ENCODE measurements at places on chromosomes 16 and 17.

DNA sequence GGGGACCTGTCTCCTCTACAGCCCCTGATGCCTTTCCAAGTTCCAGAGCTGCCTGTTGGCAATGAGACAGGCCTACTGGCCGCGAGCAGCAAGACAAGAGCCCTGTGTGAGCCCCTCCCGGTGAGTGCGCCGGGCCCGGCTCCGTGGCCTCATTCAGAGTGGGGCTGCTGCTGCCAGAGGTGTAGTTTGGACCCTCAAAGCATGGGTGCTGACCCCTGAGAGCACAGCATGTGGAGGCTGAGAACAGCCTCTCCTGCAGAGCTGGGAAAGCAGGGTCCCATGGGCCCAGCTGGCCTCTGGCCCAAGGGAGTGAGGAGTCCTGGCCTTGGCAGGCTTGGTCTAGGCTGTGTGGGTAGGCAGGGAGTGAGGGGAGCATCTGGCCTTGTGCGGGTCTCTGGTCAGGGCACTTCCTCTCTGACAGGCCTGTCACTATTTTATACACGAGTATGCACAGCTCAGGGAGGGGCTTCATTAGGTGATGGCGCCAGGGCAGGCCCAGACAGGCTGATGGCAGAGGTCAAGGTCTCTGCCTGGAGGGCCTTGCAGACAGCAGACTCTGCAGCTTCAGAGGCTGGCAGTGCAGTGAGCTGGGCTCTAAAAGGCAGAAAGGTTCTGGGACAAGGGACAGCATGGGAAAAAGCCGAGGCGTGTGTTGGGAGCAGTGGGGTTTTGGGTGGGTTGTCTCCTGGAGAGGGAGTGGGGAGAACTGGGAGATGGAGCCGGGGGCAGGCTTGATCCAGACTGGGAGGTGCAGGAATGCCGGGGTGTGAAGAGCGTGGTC is 43.4 kb downstream of the ADCY7 start:
- no peak for DNase-seq

GRCh38 chr17:76733618-76733957 is 3.5 kb downstream of the SRSF2 start:
- no peak for DNase-seq

GRCh38 chr17:51028176-51028863 is 92.3 kb downstream of the SPAG9 start:
- no peak for DNase-seq

DNA sequence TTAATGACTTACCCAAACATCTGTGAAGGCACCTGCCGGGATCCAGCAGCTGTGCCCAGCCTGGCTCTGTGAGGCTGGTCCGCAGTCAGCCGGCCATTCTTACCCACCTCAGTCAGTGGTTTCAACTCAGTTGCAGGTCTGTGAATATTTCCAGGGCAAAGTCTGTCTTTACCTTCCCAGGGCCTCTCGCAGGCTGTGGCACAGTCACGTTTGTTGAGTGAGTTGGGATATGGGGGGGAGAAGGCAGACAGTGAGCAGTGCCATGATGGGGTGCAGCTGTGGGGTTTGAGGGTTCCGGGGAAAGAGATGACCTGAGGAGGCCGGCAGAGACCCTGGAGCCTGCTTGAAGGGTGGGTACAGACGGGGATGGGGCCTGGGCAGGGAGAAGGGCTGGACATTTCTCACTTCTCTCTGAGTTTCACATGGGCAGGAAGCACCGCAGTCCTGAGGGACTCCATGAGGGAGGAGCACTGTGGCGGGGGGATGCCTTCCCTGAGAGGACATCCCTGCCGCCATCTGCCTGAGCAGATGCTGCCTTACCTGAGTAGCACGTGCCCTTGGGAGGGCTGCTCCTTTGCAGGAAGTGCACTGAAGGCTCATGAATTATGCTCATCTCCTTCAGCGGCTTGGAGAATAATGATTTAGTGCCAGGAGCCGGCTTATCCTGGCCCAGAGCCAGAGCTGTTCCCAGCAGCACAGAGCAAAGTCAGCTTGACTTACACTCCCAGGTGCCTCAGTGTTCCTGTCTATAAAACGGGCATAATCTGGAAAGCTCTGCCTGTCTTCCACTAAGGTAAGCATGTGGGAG is 48.1 kb downstream of the KSR1 start:
- no peak for DNase-seq

- no peak for DNase-seq
Observed at GRCh38 chr17:48498164-48498850, 32.5 kb downstream of the HOXB1 start.

- DNase-seq = no peak
Observed at GRCh38 chr17:39603304-39604016, 4.3 kb downstream of the NEUROD2 start.

DNA sequence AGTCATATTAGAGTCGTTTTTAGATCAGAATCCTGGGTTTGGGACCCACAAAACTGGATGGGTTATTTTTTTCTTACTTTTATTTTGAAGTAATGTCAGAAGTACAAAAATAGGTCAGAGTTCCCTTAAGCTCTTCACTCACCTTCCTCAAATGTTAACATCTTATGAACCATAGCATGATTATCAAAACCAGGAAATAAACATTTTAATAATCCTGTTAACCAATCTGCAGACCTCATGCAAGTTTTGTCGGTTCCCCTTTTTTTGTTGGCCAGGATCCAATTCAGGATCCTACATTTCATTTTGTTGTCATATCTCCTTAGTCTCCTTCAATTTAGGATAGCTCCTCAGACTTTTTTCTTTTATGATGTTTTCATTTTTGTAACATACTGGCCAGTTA is 162.0 kb downstream of the CHD9 start:
- DNase-seq = no peak

GRCh38 chr16:72769876-72770275 is 278.1 kb downstream of the ZFHX3 start:
- DNase-seq = no peak

- DNase-seq = no peak
Observed at GRCh38 chr16:54244061-54244886, 42.3 kb downstream of the IRX3 start.

DNA sequence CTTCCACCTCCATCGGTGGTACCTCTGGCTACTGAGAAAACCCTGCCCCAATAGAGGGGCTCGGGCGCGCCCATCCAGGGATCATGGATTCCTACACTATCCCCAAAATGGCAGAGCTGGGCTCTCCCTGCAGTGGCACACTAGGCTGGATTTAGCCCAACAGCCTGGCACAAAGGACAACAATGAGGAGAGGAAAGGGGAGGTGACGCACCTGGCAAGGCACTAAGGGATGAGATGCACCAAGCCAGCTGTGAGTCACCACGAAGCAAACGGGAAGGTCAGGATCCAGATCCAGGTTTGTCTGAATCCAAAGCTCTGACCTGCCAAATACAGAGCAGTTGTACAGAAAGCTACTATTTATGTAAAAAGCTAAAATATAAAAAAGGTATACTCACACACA is 18.1 kb downstream of the UBE2O start:
- DNase-seq = no peak

- no peak for DNase-seq
Observed at GRCh38 chr17:40564883-40565768, at the start of gene CCR7. Gene CCR7 (minus strand): TSS chr17:40565472. CDS start chr17:40565409, 63 bp downstream.

DNA sequence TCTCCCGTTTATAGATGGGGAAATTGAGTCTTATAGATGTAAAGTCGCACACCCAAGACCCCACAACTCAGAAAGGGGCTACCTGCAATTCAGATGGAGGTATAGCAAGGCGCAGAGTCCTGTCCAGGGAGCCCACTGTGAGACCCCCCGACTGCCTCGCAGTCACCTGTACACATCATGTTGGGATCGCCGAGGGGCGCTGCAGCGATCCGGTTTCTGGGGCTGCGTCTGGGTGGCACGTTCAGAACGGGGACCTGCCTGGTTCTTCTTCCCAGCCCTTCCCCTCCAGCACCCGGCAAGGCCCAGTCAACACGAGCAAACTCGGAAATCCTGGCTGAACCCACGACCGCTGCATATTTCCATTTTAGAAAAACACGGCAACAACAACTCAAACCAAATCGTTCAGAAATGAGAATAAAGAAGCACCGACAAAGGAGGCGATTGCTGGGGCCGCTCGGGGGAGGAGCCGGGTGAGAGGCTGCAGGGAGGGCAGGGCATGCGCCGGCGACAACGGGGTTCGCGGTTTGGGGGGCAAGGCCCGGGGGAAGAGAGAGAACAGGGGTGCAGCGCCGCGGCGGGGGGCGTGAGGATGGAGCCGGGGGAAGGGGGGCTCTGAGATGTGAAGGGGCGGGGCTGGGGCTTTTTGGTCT is 643 bp downstream of the HSDL1 start:
- DNase-seq = no peak

DNA sequence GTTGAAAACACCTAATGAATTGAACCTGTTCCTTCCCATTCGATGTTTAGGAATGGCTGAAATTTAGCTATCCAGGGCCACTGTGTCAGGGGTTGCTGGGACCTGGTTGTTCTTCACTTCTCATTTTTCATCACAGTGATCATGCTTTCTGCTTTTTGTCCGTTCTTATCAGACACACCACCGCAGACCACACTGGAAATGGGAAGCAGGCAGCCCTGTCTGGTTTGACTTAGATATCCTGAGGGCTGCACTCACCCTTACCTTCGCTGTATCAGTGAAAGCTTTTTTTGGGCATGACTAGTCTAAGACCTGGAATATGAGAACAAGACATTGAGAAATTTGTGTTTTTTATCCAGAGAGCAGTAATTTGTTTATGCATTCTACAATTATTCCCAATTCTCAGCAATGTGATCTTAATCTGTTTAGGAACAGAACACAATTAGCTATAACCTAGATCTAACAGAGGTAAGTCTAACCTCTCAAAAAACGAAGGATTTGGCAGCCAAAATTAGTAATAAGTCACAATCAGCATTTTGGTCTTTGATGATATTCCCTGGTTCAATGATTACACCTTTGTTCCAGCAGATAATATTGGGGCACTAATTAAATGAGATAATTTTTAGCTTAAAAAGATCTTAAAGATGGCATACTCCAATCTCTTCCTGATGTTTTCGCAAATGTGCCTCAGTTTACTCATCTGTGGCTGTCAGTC is 126.0 kb upstream of the GOT2 start:
- no peak for DNase-seq

- no peak for DNase-seq
Observed at GRCh38 chr16:31513126-31513525, 4.9 kb upstream of the RUSF1 start.

DNA sequence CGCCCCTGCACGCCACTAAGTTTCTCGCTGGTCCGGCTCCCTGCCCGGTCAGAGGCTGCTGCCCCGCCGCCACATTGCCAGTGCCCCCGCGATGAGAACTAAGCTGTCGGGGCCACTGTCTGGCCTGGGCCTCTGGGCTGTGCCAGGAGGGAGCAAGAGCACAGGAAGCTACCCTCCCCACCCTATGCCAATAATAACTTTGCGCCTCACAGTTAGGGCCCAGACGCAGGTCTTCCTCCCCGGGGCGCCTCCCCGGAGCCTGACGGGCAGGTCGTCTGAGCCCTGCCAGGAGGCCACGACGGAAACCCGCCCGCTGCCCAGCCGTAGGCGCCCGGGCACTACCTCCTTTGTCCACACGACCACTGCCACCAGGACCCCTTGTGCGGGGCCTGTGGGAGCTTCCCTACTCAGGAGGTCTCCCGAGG is 1.5 kb downstream of the ZFPM1 start:
- no peak for DNase-seq

- no peak for DNase-seq
Observed at GRCh38 chr16:23414731-23415130, 38.3 kb downstream of the COG7 start.

DNA sequence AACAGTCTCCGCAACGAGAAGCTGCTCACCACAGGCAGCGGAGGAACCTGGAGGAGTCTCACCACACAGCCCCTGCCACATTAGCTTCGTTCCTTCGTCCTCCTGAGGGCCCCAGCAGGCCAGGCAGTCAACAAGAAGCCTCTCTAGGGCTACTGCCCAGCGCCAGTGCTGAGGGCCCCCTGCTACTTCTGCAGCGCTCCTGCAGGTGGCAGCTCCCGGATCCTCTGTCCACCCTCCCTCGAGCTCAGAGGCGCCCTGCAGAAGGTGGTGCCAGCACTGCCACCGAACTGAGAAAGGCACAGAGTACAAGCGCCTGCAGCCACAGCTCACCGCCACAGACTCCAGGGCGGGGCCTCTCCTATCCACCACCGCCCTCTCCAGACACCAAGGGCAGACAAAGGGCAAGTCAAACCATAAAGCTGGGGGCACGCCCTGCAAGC is 27.3 kb downstream of the KDM8 start:
- no peak for DNase-seq

- DNase-seq = no peak
Observed at GRCh38 chr17:31686495-31686894, 172.5 kb downstream of the COPRS start.

- DNase-seq = no peak
Observed at GRCh38 chr17:43547189-43547550, 1.0 kb upstream of the ETV4 start.

GRCh38 chr17:34245351-34245905 is 9.7 kb upstream of the CCL2 start:
- DNase-seq = no peak

DNA sequence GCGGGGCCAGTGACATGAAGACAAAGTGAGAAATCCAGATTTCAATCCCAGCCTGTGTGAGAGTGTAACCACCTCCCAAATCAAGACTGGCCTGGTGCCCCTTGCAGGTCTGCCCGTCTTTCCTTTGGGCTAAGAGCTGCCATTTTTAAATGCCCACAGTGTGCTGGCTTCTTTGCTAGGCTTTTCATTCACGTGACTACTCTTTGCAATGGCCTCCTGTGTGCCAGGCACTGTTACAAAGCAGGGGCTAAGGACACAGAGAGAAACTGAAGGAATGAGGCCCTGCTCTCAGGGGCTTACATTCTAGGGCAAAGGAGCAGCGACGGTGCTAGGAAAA is 269 bp upstream of the ZSCAN10 start:
- DNase-seq = no peak

DNA sequence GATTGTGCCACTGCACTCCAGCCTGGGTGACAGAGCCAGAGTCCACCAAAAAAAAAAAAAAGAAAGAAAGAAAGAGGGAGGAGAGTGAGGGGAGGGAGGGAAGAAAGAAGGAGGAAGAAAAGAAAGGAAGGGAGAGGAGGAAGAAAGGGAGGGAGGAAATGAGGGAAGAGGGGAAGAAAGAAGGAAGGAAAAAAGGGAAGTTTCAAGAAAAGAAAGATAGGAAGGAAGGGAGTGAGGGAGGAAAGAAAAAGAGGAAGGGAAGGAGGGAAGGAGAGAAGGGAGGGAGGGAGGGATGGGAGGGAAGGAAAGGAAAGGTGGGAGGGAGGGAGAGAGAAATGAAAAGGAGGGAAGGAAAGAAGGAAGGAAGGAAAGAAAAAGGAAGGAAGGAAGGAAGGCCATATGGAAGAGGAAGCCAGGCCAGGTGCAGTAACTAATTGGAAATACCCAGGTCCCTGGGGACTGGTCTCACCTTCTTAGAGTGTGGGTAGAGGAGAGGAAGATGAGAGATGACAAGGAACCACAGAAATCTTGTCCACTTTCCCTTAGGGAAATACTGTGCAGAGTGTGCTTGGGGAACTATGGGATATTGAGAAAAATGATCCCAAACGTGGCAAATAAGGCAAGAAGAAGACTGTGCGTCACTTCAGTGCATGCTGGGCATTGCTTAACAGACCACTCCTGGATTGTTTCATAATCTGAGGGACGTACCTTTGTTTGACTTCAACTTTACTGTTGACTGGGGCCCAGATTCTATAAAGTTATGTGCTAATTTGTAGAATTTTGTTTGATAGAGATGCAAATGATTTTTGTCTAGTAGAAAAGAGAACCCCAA is 15.1 kb upstream of the CSNK2A2 start:
- DNase-seq = no peak

Measured in D721Med (cell line).